Suprapubic skin (tissue), 4 donors: ENCODE measurements at places on chromosomes 5 and 9.

- H3K27ac ChIP-seq: no peak overlapping the region
- H3K4me1 ChIP-seq: peaks cover 6% of the 10 kb centered on the region
- H3K36me3 ChIP-seq: no peaks in the 10 kb centered on the region
- no peak overlapping the region for H3K4me3 ChIP-seq
Measured at GRCh38 chr5:154207204-154207603, 16.7 kb downstream of the GALNT10 start.

- no peak for DNase-seq
- no peaks in the 10 kb centered on the region for H3K27me3 ChIP-seq
Measured at GRCh38 chr9:94108584-94108983, 24.3 kb downstream of the PTPDC1 start.

- H3K27ac ChIP-seq: no peak overlapping the region
- peaks cover 4% of the 10 kb centered on the region for H3K4me1 ChIP-seq
- no peak overlapping the region for H3K4me3 ChIP-seq
- no peaks in the 10 kb centered on the region for H3K27me3 ChIP-seq
- DNase-seq: no peak
Measured at GRCh38 chr9:5799314-5799713, 33.6 kb downstream of the ERMP1 start.

- no peaks in the 10 kb centered on the region for H3K4me1 ChIP-seq
- no peak for DNase-seq
- no peaks in the 10 kb centered on the region for H3K27me3 ChIP-seq
- no peak overlapping the region for H3K27ac ChIP-seq
Measured at GRCh38 chr9:135850737-135851136, 56.6 kb downstream of the CAMSAP1 start.

- H3K4me3 ChIP-seq: no peak overlapping the region
- no peak for DNase-seq
- H3K36me3 ChIP-seq: no peaks in the 10 kb centered on the region
Measured at GRCh38 chr9:123615381-123615780, 259.4 kb downstream of the CRB2 start.
